Activated effector memory CD4-positive, alpha-beta T cell treated with Interleukin-2 at 50 U/mL for 16 hours (primary cell): ENCODE measurements at places on chromosomes 11 and 22.
A peak's percentile ranks its signal among the peaks of the same experiment; 100 is the strongest.

DNA sequence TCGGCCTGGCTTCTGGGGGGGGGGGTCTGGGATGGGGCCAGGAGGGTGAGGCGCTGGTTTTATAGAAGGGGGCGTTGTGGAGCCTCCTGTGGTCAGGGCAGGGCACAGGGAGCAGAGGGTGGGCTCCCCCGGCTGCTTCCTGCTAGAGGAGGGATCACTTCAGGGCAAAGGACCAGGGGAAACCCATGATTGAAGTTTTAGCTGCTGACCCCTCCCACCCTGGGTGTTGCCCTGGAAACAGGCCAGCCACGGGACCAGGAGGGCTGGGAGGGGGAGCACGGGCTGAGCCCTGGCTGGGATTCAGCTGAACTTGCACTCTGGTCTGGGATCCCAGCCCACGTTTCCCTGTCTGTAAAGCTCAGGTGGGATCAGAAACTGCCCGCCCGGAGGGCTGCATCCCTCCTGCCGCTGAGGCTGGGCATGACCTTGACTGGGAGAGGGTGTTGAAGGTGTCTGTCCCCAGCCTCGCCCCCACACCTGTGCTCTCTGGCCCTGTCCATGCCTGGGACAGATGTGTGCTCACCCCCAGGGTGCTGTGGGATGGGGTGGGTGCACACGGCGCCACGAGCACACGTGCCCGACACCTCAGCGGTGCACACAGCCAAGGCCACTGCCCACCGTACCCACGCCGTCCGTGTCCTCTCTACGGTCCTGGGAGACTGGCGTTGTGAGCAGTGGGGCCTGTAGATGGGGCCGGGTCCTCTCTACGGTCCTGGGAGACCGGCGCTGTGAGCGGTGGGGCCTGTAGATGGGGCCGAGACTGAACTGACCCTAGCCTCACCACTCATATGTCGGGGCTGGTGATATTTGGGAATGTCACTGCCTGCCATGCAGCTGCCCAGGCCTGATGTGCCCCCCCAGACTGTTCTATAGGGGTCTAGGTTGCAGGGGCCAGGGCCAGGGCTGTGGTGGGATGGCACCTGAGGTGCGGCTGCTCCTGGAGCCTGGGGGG is 2.3 kb downstream of the TSPAN4 start:
- DNase-seq = no peak

GRCh38 chr11:122628810-122629555 is 26.5 kb upstream of the UBASH3B start:
- DNase-seq = peak; percentile 54

DNA sequence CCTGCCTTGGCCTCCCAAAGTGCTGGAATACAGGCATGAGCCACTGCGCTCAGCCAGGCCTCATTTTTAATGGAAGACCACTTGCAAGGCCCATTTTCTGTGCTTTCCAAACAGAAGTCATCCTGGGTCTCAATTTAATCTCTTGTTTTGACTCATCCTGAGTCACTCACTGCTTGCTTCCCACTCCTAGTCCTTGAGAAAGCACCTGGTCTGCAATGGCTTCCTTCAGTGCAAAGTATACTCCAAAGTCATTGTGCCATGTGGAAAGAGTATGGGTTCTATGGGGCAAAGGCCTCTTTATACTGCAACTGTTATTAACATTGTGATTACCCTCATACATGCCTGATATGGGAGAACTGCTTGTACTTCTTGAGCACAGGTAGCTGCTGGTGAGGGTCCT is 18.3 kb upstream of the SLC5A1 start:
- DNase-seq = no peak

DNA sequence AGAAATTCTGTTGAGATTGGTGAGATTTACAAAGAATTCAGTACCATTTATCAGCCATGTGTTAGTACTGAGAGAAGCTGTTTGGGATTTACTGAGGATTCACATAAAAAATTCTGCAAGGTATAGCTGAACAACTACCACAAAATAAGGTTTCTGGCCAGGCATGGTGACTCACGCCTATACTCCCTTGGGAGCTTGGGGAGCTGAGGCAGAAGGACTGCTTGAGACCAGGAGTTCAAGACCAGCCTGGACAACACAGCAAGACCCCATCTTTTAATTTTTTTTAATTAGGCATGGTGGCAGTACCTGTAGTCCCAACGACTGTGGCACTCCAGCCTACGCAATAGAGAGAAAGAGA is 86.7 kb downstream of the SIK3 start:
- no peak for DNase-seq

DNA sequence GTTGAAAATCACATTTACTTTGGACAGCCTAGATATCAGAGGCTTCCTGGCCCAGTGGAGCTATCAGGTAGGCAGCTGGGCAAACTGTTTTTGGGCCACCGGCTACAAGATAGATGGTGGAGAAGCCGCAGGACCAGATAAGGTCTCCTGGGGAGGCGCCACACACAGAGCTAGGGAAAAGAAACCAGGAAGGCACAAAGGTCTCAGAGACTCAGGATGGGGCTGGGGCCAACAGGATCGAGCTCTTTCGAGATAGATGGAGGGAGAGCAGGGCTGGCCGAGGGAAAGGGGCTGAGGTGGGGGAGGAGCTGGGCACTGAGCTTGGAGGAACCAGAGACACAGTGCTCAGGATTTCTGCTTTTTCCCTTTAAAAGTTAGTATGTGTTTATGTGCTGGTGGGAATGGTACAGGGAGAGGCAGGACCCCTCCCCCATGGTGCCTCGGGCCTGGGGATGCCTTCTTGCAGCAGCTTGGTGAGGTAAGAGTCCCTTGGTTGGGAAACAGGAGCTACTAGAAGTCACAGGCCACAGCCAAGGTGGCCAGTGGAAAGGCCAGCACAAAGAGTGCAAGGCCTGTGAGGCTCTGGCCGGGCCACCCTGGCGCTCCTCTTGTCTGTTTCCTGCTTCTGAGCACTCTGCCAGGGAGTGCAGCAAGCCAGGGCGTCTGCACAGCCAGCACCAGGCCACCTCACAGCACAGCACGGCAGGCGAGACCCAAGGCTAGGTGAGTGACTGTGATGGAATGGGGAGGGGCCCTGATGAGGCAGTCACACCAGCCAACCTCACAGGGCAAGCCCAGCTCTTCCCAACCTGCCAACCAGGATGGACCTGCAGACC is 11.5 kb upstream of the NAP1L4 start:
- DNase-seq = no peak

DNA sequence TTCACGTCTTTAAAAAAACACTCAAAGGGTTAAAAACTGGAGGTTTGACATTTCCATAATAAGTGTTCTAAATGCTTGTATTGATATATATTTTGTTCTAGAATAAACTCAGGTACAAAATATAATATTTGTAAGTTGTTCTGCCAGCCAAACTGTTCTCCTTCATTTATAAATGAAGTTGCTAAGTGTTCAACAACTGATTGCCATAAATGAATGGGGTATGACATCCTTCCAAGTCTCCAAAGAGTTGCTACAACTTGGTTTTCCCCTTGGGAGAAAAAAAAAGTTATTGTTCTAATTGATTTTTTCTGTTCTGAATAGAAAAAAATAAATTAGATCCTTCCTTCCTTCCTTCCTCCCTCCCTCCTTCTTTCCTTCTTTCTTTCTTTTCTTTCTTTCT is 65.4 kb upstream of the BLID start:
- no peak for DNase-seq

DNA sequence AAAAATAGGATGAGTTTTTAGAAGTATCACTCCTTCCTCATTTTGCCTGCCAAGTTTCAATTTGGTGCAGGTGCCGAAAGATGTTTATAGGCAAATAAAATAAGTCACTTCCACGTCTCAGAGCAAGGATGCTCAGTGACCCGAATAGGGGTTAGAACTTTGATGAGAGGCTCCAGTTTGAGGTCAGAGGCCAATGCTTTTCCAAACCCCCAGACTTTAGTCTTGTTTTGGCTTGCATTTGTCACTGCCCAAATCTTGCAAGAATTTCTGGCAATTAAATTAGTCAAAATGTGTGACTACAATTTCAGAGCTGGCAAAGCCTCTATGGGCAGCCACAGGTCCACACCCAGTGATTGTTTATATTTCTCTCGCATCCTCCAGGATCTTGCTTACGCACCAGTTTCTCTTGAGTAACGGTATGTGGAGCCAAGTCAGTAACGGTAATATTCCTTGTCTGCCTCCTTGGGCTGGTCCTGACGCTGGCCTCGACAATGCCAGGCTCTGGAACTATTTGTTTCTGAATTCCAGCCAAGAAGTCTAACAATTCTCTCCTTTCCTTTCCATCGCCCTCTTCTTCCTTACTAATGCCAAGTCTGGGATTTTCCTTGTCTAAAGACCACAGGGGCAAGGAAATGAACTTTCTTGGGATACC is 9.9 kb upstream of the NUP160 start:
- DNase-seq = no peak

- no peak for DNase-seq
Observed at GRCh38 chr22:27494785-27495184, 306.8 kb downstream of the MN1 start.

DNA sequence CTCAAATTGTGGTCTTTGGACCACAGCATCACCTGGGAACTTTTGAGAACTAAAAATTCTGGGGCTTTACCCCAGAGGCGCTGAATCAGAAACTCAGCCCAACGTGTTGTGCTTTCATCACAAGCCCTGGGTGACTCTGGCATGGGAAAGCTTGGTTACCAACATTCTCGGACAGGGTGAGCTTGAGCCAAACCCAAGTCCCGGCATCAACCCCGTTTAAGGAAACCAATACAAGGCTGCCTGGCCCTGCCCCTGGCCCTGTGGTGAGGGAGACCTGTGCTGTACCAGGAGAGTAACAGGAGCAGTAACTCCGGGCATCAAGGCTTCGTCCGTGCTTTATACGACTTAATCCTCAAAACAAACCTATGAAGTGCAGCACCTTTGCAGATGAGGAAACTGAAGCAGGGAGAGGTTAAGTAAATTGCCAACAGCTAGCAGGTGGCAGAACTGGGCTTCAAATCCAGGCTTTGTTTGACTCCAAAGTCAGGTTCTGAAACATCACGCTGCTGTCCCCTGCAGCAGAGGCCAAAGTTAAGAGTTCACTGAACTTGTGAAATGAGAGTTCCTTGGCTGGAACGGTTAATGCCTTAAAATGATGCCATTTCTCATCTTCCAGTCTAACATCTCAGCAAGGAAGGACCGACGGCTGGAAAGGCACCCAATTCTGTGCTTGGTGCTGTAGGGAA is 64.1 kb upstream of the BID start:
- no peak for DNase-seq

- DNase-seq = no peak
Observed at GRCh38 chr11:118247041-118247440, 5.1 kb downstream of the MPZL3 start.

DNA sequence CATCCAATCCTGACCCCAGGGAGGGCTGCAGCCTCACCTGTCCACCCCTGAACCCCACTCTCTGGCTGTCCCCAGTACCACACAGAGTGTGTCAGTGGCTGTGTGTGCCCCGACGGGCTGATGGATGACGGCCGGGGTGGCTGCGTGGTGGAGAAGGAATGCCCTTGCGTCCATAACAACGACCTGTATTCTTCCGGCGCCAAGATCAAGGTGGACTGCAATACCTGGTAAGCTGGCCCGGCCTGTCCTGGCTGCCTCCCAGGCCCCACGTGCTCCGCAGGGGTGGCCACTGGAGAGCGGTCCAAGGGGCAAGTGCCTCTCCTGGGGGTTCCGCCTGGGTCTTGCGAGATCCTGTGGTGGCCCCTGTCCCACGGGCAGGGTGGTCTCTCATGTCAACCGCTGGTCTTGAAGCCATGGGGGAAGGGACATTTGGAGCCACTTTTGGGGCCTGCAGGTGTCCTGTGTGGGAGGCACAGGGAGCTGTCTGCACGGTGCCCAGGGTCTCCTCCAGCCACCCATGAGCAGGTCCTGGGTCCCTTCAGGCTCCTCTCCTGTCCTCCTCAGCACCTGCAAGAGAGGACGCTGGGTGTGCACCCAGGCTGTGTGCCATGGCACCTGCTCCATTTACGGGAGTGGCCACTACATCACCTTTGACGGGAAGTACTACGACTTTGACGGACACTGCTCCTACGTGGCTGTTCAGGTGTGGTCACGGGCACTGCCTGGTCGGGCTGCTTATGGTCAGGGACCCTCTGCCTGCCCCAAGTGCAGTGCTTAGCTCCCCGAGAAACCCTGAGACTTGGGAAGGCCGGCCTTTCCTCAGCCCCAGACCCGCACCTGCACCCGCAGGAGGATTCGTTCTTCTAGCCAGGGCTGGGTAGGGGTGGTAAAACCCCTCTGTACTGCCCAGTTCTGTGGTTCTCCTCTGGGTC is 11.8 kb downstream of the MUC2 start:
- no peak for DNase-seq

DNA sequence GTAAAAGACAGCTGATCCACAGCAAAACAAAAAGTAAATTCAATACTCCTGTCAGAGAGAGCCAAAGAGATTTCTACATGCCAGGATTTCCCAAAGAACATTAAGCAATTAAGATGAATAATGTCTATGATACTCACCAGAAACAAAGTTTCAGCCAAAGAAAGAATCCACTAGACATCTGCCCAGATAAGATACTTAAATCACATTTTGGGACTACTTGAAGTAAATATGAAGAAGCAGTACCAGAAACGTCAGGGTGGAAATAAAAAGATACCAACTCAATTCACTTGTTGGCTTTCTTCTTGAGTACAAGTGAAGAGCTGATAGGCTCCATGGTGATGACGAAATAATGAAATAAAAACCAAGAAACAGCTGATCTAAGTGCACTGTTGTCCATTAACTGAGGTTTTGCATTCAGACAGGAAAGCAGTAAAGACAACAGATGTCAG is 31.6 kb upstream of the ARHGAP32 start:
- no peak for DNase-seq

DNA sequence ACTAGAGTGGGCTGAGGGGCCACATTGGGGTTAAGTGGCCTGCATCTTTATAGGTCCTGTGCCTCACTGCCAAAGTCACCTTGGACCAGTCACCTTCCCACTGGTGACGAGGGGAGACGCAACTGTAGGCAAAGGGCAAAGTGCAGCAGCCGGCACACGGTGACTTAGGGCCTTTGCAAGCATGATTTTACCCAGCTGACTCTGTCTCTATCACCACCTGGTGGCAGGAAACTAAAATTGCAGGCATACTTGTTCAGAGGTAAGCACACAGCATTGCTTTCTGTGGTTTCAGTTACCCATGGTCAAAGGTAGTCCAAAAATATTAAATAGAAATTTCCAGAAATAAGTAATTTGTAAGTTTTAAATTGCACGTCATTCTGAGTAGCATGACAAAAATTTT is 1164.4 kb downstream of the BRD1 start:
- no peak for DNase-seq

- DNase-seq = no peak
Observed at GRCh38 chr11:13595166-13595565, 73.3 kb upstream of the FAR1 start.

DNA sequence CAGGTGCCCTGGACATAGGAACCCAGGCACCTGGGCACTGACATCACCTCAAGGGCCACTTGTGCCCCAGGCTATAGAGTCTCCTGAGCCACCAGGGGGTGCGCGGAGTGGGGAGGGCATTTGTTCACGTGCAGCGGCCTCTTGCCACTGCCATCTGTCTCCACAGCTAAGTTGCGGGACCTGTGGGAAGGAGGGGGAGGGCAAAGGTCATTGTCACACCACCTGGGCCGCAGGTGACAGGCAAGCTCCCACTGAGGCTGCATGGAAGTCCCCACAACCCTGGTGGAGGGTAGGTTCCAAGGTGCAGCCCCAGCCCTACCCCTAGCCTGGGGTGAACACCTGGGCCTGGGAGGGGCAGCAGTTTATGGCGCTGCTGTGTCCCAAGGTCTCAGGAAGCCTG is 79.5 kb downstream of the PIWIL3 start:
- DNase-seq = no peak
